ENCODE measurements at places on chromosomes 5 and 9.

DNA sequence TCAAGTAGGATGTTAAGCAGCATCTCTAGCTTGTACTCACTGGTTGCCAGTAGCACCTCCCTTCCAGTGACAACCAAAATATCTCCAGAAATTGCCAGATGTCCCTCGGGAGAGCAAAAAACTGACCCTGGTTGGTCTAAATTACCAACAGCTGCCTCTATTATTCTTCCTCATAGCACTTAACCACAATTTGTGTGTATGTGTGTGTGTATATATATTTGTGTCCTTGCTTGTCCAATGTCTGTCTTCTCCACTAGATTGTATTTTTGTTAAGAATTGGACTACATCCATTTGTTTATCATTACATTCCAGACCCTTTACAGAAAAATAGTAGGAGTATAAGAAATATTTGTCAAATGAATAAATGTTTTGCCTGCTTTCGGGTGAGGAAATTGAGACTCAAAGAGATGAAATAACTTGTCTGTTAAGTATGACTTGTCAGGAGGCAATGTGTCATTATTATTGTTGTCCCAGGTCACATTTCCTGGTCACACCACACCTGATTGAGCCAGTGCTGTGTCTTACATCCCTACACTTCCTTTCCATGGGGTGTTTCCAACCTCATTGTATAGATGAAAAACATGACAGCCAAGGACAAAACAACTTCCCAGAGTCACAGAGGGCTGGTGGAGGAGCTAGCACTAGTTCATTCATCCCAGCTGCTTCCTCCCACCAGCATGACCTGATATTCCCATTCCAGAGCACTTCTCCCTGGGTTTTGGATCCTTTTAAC lies 11.4 kb upstream of the GRPEL2 start:
- no peak for DNase-seq

- peak; percentile 8 for DNase-seq
These were observed 48.8 kb downstream of the SH3GL2 start for GRCh38 chr9:17627641-17628040.

GRCh38 chr5:157734436-157734835 lies 3.2 kb downstream of the THG1L start:
- DNase-seq, result peak; percentile 77

DNA sequence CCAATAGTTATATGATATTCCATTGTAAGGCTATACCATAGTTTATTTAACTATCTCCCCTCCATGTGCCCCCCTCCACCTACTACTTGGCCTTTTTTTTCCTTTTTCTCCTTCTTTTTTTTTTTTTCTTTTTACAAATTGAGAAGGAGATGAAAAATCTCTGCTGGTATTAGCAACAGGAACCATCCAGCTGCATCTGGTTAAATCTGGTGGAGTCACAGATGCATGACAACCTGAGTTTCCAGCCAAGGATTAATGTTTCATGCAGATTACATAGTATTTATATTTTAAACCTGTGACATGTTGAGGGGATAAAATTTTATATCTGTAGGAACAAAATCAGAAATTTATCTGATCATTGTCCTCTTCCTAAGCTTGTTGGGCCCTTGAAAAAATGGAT lies 128.5 kb upstream of the IQGAP2 start:
- DNase-seq, result no peak

- DNase-seq, result no peak
These were observed 275.0 kb downstream of the ARHGEF28 start for GRCh38 chr5:73901043-73901442.

DNA sequence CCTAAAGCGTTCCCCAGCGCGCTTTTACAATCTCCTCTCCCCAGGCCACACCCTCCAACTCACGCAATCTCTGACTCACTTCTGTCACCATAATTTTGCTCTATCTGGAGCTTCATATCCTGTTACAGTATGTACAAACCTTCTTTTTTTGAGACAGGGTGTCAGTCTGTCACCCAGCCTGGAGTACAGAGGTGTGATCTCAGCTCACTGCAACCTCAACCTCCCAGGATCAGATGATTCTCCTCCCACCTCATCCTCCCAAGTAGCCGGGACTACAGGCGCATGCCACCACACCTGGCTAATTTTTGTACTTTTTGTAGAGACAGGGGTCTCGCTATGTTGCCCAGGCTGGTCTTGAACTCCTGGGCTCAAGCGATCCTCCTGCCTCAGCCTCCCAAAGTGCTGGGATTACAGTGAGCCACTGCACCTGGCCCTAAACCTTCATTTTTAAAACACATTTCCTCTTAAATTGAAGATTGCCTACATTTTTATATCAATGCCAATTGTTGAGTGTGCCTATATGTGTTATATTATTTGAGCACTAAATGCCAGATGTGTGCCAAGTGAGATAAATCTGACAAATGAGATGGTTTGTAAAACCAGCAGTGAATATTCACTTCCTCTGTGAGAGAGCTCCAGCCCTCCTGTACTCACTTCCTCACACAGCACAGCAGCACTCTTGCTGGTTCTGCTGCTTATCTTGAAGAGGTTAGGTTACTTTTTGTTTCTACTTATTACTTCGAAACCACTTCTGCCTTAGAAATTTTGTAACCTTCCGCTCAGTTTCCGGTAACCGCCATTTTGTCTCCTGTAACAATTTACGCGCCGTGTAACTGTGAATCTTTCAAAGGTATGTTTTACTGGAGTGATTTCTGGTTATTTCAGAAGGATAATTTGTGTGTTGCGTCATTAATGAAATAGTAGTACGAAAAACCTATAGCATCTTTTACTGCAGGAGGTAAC lies 57.9 kb downstream of the DOCK8 start:
- DNase-seq, result peak; percentile 41

DNA sequence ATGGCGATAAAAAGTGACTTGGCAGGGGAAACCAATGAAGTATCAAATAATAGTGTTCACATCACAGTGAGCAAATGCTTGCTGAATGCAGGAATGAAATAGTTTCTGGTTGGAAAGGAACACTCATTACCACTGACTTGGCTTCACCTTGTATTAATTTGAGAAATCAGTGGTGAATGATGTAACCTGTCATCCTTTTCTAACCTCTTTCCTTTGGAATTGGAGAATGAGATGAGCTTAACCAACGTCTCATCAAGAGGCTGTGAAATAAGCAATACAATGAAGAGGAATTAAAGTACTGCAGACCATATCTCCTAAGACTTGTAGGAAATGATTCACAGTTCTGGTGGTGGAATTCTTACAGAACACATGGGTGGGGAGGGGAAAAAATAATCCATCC lies 192.2 kb downstream of the DMAC1 start:
- DNase-seq, result no peak

- DNase-seq, result no peak
These were observed 599.9 kb downstream of the ISL1 start for GRCh38 chr5:51983161-51983560.

- DNase-seq, result no peak
These were observed 481.2 kb upstream of the KLF4 start for GRCh38 chr9:107970726-107971125.

- no peak for DNase-seq
These were observed 205.5 kb downstream of the PAX5 start for GRCh38 chr9:36828611-36829013.

DNA sequence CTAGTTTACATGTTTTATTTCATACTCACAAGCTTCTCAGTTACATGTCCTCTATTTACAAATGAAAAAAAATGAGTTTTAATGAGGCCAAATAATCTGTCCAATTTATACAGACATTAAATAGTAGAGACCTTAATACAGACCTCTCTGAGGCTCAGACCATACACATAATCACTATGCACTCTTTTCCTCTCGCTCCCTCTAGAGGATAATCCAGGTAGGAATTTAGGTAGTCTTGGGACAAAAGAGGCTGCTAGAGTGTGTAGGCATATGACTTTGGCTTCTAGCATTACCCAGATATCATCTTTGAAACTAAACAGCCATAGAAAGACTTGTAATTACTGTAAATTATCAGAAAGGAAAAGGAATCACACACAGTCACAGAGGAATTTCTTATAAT lies 444.7 kb downstream of the HINT1 start:
- DNase-seq, result no peak

DNA sequence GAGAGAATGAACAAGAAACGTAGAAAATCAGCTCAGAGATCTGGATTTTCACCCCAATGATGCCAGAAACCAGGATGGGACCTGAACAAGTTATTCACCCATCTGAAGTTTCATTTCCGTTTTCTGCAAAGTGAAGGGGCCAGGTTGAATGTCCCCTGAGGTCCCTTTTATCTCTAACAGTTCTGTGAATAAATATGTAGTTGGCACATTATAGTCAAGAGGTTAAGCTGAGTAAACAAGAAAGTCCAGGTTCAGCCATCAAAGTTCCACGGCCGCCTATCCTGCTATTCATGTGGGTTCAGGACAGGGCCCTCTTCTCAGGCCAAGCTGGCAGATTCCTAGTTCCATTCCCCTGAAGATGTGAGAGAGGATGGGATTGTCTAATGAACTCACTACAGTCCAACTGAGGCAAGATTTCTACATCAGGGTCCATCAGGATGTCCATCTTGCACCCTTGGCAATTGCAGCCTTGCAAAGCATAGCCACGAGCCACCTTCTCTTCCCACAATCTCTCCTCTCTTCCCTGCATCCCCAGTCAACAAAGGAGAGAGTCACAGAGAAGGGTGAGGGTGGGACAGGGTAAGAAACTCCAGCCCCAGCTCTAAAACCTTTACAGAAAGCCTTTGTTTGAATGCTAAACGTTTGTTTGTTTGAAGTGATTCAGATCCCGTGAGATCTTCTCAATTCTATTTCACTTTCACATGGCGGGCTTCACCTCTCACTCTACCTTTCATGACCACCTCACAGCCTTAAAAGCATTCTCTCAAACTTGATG lies 311.0 kb downstream of the SLIT3 start:
- DNase-seq, result peak; percentile 49

- DNase-seq, result peak; percentile 15
These were observed 858 bp upstream of the SOWAHA start for GRCh38 chr5:132812123-132812765.

DNA sequence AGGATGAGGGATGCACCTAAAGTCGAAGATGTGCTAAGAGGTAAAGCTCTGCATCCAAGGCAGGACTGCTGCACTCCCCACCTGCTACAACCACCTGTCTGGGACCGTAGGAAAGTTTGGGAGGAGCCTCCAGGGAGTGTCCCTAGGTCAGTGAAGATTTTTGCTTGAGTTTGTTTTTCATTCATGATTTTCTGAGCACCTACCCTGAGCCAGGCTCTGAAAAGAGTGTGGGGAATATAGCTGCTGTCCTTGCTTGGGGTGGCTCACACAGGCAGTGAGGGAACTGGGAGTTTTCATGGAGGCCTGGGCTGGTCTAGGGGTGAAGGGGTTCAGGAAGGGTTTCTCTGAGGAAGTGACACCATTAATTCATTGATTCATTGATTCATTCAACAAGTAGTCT lies 48.9 kb downstream of the SAR1B start:
- no peak for DNase-seq

GRCh38 chr9:92257327-92257726 lies 36.2 kb downstream of the IARS1 start:
- peak; percentile 4 for DNase-seq

GRCh38 chr9:14052359-14052758 lies 261.6 kb downstream of the NFIB start:
- no peak for DNase-seq

DNA sequence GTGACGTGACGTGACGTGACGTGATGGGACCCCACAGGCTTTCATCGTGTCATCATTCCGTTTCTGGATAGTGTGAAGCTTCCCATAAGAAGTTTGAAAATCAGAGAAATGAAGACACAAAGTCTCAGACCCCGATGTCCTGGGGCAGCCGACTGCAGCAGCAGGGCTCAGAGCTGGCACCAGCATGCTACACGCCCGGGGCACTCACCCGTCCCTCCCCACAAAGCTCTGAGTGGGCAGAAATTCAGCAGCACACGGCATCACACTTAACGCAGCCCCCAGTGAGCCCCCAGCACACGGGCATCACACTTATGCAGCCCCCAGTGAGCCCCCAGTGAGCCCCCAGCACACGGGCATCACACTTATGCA lies 42.2 kb downstream of the SLC12A7 start:
- no peak for DNase-seq

DNA sequence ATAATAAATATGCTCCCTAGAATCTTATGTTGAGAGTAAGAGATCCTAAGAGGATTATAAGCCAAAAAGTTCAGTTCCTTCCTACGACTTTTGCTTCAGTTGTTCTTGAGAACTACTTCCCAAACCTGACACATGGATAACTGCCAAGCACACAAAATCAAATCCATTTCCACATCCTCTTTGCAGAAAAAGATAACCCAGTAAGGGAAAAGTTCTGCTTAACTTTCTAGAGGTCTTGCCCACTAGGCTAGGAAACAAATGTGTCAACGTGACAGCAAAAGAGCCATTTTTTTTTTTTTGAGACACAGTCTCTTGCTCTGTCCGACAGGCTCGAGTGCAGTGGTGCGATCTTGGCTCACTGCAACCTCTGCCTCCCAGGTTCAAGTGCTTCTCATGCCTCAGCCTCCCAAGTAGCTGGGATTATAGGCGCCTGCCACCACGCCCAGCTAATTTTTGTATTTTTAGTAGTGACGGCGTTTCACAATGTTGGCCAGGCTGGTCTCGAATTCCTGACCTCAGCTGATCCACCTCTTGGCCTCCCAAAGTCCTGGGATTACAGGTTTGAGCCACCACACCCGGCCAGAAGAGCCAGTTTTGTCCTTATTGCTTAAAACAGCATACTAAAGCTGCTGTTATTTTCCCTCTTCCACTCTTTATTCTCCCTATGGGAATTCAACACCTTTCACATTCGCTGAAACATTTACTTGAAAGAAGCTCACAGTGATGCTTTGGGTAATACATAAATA lies 24.2 kb downstream of the CSNK1A1 start:
- DNase-seq, result no peak

- DNase-seq, result peak; percentile 77
These were observed 81.7 kb upstream of the ZBTB43 start for GRCh38 chr9:126722922-126723806.
